ENCODE measurements at places on chromosomes 2 and 18. TPM values are rescaled to one million over a fixed set of nuclear protein-coding genes. Genes with fewer than 3 reads are reported as not detected.

DNA sequence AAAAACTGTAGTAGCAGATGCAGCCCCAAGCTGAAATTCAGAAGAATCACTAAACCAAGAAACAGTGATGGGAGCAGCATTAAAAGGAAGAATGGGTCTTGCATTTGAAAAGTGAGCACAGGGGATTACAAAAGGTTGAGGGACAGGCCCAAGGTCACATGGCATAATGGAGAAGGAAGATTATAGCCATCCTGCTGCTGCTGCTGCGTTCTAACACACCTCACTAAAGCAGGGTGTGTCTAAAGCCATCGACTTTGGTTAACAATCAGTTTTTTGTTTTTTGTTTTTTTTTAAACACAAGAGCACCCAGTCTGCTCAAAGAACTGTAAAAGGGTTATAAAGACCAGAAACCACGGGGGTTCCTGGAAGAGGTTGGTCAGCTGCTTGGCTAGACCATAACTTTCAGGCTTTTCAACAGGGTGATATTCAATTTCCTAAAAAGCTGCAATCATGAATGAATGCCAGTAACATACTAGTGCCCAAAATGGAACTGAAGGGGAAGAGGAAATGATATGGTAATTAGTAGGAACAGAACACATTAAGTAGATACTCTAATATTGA is 102.6 kb downstream of the MYO5B start:
- H3K4me3 ChIP-seq: no peak overlapping the region
- no peaks in the 10 kb centered on the region for H3K36me3 ChIP-seq
- no peaks in the 10 kb centered on the region for H3K27me3 ChIP-seq
- peak overlapping the region; percentile 67 for H3K27ac ChIP-seq
- H3K4me1 ChIP-seq: peaks cover 3% of the 10 kb centered on the region

DNA sequence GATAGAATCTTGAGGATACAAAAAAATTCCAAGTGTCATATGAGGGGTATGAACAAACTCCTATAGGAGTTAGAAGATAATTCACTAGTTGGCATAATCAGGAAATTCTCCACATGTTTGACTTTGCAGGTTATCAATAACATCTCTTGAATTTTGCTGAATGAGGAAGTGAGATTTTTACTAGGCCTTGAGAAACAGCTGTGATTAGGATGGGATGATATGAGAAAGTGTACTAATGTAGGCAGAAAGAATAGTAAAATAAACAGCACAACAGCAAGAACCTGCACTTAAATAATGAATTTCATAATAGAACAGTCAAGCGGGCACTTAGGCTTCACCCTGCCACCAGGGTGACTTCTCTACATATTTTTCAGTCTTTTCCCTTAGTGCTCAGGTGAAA is 570.8 kb upstream of the CRIM1 start:
- no peak overlapping the region for H3K27ac ChIP-seq
- H3K4me1 ChIP-seq: no peaks in the 10 kb centered on the region
- no peak for DNase-seq
- H3K4me3 ChIP-seq: no peak overlapping the region
- H3K27me3 ChIP-seq: no peaks in the 10 kb centered on the region
- H3K36me3 ChIP-seq: no peaks in the 10 kb centered on the region

DNA sequence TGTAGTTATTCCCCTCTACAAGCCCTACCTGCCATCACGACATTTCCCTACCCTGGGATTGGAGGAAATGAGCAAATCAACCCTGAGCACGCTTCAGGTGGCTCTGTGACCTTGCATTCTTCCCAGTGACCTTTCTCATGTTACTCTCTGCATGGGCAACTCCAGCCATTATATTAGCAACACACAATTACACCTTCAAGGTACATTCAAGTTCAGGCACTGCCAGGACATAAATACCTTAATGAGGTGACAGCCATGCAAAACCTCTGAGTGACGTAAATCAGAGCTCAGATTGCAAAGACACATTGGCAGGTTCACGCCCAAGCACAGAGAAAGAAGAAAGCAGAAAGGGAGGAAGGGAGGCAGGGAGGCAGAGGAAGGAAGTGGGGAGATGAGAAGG is 68.7 kb upstream of the ALK start:
- no peaks in the 10 kb centered on the region for H3K36me3 ChIP-seq
- no peak overlapping the region for H3K27ac ChIP-seq
- H3K4me3 ChIP-seq: no peak overlapping the region
- no peaks in the 10 kb centered on the region for H3K4me1 ChIP-seq
- no peak for DNase-seq

DNA sequence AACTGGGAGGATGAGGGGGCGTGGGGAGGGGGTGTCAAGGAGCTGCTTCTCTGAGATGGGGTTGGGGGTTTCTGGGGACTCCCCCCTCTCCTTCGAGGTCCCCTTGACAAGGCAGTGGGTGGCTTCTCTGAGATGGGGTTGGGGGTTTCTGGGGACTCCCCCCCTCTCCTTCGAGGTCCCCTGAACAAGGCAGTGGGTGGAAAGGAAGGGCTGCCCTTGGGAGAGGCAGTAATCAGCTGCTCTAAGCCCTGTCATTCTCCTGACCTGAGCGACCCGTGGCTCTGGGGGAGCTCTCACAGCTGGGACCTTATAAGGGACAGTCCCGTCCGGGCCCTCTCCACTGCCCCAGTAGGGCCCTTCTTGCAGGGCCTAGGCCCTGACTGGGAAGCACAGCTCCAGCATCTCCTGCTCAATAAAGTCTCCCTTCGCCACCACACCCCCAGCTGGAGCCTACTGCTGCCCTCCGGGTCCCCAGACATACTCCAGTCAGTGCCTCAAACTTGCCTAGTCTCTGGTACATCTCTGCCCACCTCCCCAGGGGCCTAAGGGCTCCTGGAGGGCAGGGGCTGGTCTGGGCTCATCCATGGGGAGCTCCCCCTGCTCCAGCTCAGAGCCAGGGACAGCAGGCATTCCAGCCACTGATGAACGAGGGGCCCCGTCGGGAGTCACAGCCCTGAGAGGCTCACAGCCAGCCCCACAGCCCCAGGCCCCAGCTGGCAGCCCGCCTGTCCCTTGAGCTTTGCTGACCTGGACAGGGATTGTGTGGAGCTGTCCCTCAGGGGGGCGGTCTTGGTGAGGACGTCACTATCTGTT is 2.8 kb downstream of the GAREM2 start:
- H3K27me3 ChIP-seq: no peaks in the 10 kb centered on the region
- H3K36me3 ChIP-seq: no peaks in the 10 kb centered on the region
- H3K4me1 ChIP-seq: no peaks in the 10 kb centered on the region
- H3K27ac ChIP-seq: no peak overlapping the region

DNA sequence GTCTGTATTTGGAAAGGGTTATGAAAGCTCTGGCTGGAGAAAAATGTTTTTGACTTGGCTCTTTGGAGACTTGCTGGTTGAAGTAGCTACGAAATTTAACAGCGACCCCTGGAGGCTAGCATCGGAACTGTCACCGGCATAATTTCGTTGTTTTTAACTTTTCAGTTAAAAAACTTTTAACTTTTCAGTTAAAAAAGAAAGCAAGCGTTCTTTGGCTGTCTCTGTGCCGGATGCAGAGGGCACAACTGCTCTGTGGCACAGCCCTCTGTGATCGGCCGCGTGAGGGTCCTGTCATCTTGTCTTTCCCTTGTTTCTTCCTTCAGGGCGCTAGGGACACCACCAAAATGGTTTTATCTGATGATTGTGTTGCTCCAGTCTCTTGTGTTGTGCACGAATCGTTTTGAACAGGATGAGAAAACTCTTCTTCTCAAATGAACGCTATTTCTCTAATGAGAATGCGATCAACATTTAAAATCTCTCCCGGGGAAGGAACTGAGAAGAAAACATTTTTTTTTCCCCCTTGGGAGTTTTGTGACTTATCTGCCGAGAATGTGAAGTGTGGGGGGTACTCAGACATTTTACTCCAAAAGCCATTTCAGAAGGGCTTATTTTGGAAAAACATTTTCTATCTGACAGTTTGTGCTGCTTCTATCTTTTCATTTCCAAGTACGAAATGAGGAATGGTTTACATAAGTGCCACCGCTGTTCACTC is 57.1 kb downstream of the ADCYAP1 start:
- H3K27me3 ChIP-seq: no peaks in the 10 kb centered on the region
- no peaks in the 10 kb centered on the region for H3K36me3 ChIP-seq
- H3K4me3 ChIP-seq: peak overlapping the region; percentile 41
- DNase-seq: peak; percentile 16

GRCh38 chr2:48912110-48912509 is 156.6 kb upstream of the LHCGR start:
- H3K27ac ChIP-seq: no peak overlapping the region
- no peaks in the 10 kb centered on the region for H3K4me1 ChIP-seq
- no peaks in the 10 kb centered on the region for H3K36me3 ChIP-seq

GRCh38 chr18:48795696-48796095 is 155.1 kb downstream of the SMAD7 start:
- no peak overlapping the region for H3K4me3 ChIP-seq
- H3K27me3 ChIP-seq: no peaks in the 10 kb centered on the region
- H3K4me1 ChIP-seq: no peaks in the 10 kb centered on the region
- H3K36me3 ChIP-seq: no peaks in the 10 kb centered on the region
- DNase-seq: no peak

GRCh38 chr2:28325567-28326468 is 66.8 kb upstream of the FOSL2 start:
- H3K27me3 ChIP-seq: no peaks in the 10 kb centered on the region
- H3K36me3 ChIP-seq: no peaks in the 10 kb centered on the region
- peak; percentile 50 for DNase-seq
- H3K4me3 ChIP-seq: no peak overlapping the region
- no peak overlapping the region for H3K27ac ChIP-seq
- H3K4me1 ChIP-seq: peaks cover 18% of the 10 kb centered on the region

DNA sequence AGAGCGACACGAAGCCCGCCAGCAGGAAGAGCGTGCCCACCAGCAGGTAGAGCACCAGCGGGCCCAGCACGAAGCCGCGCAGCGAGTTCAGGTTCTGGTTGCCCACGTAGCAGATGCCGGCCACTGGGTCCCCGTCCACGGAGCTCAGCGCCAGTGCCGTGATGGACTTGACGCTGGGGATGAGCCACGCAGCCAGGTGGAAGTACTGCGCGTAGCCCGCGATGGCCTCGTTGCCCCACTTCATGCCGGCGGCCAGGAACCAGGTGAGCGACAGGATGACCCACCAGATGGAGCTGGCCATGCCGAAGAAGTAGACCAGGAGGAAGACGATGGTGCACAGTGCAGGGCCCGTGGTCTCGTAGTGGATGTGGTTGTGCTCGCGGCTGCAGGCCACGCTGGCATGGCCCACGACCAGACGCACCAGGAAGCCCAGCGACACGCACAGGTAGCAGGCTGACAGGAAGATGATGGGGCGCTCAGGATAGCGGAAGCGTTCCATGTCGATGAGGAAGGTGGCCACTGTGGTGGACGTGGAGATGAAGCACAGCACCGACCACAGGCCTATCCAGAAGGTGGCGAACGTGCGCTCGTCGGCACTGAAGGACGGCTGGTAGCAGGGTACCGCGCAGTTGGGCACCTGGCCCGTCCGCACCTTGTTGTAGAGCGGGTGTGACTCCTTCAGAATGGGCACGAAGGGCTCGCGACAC is 2.1 kb downstream of the FZD5 start:
- no peak for DNase-seq
- H3K4me3 ChIP-seq: no peak overlapping the region
- H3K4me1 ChIP-seq: no peaks in the 10 kb centered on the region
- no peaks in the 10 kb centered on the region for H3K36me3 ChIP-seq

- H3K27ac ChIP-seq: no peak overlapping the region
- H3K4me3 ChIP-seq: no peak overlapping the region
- no peak for DNase-seq
- no peaks in the 10 kb centered on the region for H3K27me3 ChIP-seq
Measured at GRCh38 chr18:8350628-8351027, 258.6 kb upstream of the RAB12 start.

DNA sequence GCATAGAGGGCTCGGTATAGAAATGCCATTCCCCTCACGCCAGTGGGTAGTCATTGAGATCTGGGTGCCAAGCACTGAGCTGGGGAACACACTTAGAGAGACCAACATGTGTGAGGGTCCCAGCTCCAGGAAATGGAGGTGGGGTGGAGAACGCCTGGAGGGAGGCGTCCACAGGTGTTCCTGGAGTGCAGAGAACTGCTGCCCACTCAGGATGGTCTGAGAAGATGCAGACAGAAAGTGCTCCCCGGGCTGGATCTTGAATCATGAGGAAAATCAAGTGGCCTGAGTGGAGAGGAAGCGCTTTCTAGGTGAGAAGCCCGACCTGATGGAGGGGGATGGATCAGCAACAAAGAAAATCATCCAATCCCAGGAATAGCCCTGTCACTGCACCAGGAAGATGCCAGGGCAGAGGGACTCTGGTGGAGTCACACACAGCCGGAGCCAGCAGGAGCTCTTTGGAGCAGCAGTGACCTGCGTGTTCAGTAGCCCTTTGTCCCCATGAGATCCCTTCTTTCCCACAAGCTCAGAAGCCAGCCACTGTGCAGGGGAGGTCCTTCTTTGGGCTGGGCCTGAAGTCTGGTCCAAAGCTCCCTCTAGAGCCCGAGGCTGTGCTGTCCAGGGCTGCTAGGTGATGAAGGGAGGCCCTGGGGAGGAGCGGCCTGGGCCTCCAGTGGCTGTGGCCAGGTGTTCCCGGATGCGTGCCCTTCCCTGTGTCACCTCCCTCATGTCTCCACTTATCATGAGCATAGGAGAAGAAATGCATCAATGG is 112.3 kb downstream of the RNF144A start:
- H3K36me3 ChIP-seq: no peaks in the 10 kb centered on the region
- no peak overlapping the region for H3K4me3 ChIP-seq
- no peaks in the 10 kb centered on the region for H3K4me1 ChIP-seq
- H3K27me3 ChIP-seq: no peaks in the 10 kb centered on the region
- no peak for DNase-seq

DNA sequence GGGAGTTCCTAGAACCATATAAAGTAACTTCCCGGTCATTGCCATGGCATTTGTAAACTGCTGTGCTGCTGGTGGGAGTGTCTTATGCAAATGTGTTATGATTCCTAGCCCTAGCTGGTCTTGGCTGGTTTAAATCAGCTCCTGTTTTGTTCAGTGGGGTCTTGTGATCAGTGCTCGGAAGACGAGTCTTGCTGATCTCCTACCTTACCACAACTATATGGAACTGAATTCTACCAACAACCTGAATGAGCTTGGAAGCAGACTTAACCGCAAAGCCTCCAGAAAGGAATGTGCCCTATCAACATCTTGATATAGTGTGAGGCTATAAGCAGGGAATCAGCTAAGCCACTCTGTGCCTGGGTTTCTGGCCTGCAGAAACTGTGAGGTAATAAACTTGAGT is 33.5 kb downstream of the POLE4 start:
- no peaks in the 10 kb centered on the region for H3K27me3 ChIP-seq
- no peaks in the 10 kb centered on the region for H3K36me3 ChIP-seq
- H3K27ac ChIP-seq: peak overlapping the region; percentile 86

The DRC1 gene
- 0.30 TPM for total RNA-seq

The INSIG2 gene
- total RNA-seq: 11.0 TPM

The CDH7 gene
- total RNA-seq: 7.8 TPM

The TUBB8B gene
- not detected for total RNA-seq

The MREG gene
- total RNA-seq: 10.3 TPM

Data from SJCRH30 (cell line).